ENCODE measurements at places on chromosomes 7 and 10.
A peak's percentile ranks its signal among the peaks of the same experiment; 100 is the strongest.

- DNase-seq = no peak
Observed at GRCh38 chr7:100163006-100163531, 4.5 kb upstream of the TRAPPC14 start.

DNA sequence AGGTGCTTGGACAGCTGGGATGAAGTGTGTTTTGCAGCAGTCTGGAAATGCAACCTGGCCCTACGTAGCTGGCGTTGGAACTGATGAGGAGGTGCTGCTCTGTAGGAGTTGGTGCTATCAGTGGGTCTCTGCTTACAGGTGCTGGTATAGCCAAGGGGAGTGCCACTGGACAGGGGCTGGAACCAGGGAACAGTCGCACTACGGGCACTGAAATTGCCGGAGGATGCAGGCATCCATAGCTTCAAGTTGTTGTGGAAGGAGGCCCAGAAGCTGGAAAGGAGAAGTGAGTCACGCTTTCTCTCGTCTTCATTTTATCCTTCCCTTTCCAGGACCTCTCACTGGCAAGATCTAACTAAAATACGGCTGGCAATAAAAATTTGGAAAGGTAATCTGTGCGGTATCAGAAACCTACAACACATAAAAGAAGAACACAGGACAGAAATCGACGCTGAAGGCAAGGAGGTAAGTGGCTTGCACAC is 25.8 kb downstream of the MACC1 start:
- DNase-seq = no peak

DNA sequence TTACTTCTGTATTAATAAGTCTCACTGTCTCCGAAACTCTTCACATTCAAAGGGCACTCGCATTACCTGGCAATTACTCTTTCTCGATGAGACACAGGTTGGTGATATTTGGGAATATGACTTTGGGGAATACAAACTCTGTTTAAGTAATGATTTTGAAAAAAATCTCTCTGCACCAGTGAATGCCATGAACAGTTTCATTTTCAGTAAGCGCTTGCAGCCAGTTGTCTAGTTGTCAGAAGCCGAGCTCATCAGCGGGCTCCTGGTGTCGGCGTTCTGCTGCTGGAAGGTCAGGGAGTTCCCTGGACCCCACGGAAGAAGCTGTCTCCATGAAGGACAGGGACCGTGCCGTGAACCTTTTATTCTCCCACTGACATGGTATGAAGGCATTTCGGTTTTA is 57.7 kb downstream of the PTPRE start:
- no peak for DNase-seq

DNA sequence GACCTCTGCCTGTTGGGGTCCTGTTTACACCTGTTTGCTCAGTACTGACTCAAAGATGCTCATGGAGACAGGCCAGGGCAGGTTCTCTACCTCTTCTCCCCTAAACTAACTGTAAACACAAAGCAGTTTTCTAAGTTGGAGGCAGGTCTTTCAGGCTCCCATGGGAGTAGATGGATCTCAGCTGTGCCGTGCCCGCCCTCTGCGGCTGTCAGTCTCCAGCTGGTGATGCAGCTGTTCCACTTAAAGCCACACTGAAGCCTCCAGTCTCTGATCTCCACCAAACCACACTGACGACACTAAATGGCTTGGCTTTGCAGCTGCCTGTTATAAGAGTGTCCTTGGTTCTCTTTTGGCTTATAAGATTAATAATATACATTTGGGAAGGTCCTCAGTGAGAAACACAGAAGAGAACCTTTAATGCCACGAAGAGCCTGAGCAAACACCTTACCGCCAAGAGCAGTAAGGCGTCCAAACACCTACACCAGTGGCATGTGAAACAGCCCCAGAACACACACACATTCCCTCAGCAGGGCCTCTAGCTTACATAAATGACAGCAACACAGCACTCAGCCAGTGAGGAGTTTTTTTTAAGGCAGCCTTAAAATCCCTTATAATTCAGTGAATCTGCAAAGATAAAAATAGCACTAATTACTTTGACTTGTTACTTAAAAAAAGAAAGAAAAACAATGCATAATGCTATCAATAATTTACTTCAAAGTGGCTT is 60.4 kb upstream of the KCNIP2 start:
- no peak for DNase-seq

GRCh38 chr7:1670894-1671593 is 967 bp downstream of the ELFN1 start:
- no peak for DNase-seq

DNA sequence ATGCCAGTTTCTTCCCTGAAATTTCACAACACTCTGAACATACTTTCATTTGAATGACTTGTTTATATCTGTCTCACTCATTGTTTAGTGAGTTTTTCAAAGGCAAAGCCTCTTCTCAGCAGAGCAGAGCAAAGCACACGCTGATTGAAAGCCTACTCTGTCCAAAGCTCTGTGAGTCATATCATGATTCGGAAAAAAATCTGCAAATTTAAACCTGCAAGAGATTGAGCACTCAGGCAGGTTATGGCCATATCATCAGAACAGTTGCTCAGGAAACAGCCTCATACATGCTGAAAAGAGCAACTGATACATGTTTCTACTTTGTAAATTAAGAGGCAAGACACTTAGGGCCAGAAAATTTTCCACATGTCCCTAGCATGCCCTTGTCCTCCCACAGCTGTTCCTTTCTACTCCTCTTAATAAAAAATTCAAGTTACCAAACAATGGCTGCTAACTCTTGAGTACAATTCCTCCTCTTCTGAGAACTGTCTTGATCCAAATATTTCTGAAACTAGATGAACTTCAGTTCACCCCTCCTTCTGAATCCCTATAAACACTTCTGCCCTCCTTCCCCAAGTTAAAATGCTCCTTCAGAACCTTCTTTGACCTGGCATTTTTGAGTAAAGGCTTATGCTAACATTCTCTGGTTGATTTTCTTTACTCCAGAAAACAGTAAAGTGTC is 140.6 kb upstream of the HPS1 start:
- DNase-seq = no peak

DNA sequence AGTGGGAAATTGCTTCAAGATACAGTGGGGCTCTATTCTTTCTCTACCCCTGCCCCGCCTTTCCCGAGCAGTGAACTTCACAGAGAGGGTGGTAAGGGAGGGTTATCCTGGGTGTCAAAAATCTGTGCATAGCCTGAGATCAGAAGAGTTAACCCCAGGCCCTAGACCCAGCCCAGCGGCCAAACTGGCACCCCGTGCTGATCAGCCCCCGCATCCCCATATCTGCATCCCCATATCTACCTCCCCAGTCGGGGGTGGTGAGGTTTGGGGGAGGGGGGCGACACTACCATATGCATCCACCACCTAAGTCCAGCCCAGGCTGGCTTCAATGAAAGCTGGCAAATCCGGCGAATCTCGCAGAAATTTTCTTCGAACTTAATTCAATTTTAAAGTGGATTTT is 7.0 kb upstream of the DLX6 start:
- DNase-seq = no peak

DNA sequence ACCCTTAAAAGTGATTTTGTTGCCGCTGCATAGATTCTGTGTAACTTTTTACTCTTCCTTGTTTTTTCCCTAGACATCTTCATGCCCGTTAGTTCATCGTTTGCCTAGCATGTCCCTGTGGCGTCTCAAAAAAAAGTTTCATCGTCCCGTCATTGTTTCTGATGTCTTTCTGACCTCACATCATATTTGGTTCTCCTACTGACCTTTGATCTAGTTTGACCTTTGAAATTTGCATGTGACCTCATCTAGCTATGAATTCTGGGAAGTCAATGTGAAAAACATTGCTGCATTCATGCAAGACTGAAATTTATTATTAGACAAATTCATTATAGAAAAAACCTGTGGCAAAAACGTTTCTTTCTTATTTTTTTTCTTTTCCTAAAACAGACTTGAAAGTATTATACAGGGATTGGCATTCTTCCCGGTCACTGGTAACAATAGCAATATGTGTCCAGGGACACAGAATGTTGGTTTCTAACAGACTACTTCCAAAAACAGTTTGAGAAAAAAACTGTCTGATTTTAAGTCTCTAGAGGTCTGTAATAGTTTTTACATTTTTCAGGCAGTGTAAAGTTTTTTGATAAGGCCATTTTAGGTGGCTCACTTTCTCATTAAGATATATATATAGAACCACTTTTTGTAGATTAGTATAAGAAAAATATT is 280.9 kb downstream of the USP6NL start:
- no peak for DNase-seq

DNA sequence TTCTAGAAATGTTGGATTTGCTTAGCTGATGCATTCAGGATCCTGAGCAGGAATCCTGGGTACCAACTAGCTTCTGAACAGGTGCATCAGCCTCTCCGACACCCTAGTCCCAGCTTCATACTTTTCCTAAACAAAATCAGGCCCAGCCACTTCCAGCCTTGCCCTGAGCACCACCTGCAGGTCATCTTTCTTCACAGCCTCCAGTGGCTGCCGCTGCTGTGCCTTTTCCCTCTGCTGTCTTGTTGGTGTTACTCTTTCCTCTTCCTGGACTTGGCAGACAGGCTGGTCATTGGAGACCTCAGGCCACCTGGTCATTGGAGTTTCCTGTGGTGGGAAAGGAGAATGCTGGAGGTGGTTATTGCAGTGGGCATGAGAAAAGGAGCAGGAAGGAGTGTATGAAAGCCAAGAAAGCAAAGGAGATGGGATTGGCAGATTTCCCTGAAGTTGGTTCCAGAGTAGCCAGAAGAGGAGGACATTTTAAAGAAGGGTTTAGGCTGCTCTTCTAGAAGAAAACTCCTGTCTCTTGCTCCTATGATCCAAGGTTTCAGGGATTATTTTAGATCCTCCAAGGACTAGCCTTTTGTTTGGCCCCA is 48.2 kb upstream of the NFKB2 start:
- no peak for DNase-seq

DNA sequence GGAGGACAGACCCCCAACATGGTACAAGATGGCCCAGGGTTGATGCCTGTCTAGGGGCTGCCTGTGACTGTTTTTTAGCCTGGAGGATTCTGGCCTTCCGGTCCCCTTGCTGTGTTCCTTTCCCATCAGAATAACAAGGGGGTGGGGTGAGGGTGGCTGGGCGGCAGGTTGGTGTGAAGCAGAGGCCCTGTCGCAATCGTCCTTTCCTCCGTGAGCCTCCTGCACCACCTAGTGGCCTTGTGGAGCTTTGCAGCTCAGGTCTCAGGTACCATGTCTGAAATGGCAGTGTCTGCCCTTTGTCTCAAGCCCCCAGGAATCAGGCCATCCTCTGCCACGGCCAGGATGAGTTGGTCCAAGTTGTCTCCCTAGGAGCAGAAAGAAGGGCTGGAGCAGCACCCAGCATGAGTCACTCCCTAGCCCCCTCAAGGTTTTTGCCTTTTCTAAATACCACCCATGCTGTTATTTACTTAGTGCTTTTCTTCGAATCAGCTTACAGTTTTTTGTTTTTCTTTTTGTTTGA is 24.2 kb downstream of the TACR2 start:
- DNase-seq = peak; percentile 77

GRCh38 chr10:120788771-120789170 is 62.4 kb upstream of the WDR11 start:
- no peak for DNase-seq

- DNase-seq = no peak
Observed at GRCh38 chr10:110525349-110526260, 27.9 kb downstream of the DUSP5 start.

DNA sequence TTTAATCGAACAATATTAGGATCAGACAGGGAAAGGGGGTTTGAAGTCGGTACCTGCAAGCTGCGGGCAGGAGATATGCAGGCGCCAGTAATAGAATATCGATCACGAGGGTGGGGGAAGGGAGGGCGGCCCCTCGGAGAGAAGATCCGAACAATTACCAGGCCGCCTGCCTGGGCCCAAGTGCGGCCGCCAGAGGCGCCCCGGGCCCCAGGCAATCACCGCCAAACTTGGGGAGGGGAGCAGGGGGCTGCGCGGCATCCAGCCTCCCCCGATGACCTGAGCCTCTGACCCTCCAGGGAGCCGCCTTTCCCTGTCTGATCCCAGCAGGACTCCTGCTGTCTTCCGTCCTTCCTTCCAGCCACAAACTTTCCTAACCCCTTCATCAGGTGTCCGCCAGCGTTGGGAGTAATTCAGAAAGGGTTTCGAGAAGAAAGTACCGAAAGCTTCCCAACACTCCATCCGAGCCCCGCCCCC is 1.1 kb downstream of the NKX1-2 start:
- no peak for DNase-seq
